Osteoblast (primary cell): ENCODE measurements at places on chromosomes 5 and 9. TPM values are rescaled to one million over a fixed set of nuclear protein-coding genes. Genes with fewer than 3 reads are reported as not detected.

Gene RASGEF1C
- total RNA-seq, result under 0.01 TPM in 1 of 2 replicates, not detected in the other

Gene FCN2
- total RNA-seq, result not detected in 2 replicates

Gene PCDHGA7
- 6.5 TPM in 2 replicates for total RNA-seq

Gene LYRM7
- total RNA-seq, result 4.7 and 5.3 TPM in 2 replicates

Gene LCN9
- total RNA-seq, result not detected in 2 replicates

Gene TAF11L4
- not detected in 2 replicates for total RNA-seq

GRCh38 chr5:58087905-58088304, 372.0 kb downstream of the PLK2 start:
- peaks cover 3% of the 10 kb centered on the region for H3K4me1 ChIP-seq
- DNase-seq, result no peak
- no peaks in the 10 kb centered on the region for H3K27me3 ChIP-seq
- no peak overlapping the region for H3K27ac ChIP-seq

GRCh38 chr5:114407783-114408182, 45.9 kb downstream of the KCNN2 start:
- no peaks in the 10 kb centered on the region for H3K27me3 ChIP-seq
- H3K4me1 ChIP-seq, result no peaks in the 10 kb centered on the region
- no peaks in the 10 kb centered on the region for H3K36me3 ChIP-seq
- no peak for DNase-seq
- H3K4me3 ChIP-seq, result no peak overlapping the region
- no peak overlapping the region for H3K27ac ChIP-seq

GRCh38 chr5:219460-219863, 1.3 kb downstream of the SDHA start:
- peaks cover 4% of the 10 kb centered on the region for H3K36me3 ChIP-seq
- H3K27me3 ChIP-seq, result no peaks in the 10 kb centered on the region
- H3K4me3 ChIP-seq, result peak overlapping the region; percentile 95
- peaks cover 28% of the 10 kb centered on the region for H3K4me1 ChIP-seq

GRCh38 chr5:31936683-31937082, 237.4 kb downstream of the GOLPH3 start:
- H3K27ac ChIP-seq, result no peak overlapping the region
- peaks cover 32% of the 10 kb centered on the region for H3K27me3 ChIP-seq
- no peaks in the 10 kb centered on the region for H3K36me3 ChIP-seq
- H3K4me1 ChIP-seq, result no peaks in the 10 kb centered on the region

GRCh38 chr9:16705111-16705604, 165.3 kb downstream of the BNC2 start:
- peaks cover 55% of the 10 kb centered on the region for H3K4me1 ChIP-seq
- H3K4me3 ChIP-seq, result peak overlapping the region; percentile 68
- peak; percentile 87 for DNase-seq
- H3K27ac ChIP-seq, result peak overlapping the region; percentile 96

DNA sequence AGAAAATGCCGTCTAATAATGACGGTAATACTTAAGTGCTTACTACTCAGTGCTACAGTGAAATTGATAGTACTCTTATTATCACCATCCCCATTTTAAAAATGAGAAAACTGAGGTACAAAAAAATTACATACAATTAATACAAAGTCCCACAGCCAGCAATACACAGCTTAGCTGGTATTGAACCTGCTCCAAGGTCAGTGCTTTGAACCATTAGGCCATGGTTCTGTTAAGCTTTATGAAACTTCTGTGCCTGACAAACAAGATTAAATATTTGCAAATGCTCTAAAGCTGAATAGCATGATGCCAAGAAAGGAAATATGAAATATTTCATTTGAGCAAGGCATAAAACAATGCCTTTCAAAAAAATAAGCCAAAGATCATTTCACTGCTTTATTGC, 357.2 kb downstream of the ARRDC3 start:
- no peaks in the 10 kb centered on the region for H3K4me1 ChIP-seq
- no peak overlapping the region for H3K27ac ChIP-seq
- no peaks in the 10 kb centered on the region for H3K27me3 ChIP-seq

GRCh38 chr5:118791926-118792734, 196.2 kb downstream of the DTWD2 start:
- no peaks in the 10 kb centered on the region for H3K36me3 ChIP-seq
- H3K27me3 ChIP-seq, result no peaks in the 10 kb centered on the region
- H3K27ac ChIP-seq, result no peak overlapping the region

DNA sequence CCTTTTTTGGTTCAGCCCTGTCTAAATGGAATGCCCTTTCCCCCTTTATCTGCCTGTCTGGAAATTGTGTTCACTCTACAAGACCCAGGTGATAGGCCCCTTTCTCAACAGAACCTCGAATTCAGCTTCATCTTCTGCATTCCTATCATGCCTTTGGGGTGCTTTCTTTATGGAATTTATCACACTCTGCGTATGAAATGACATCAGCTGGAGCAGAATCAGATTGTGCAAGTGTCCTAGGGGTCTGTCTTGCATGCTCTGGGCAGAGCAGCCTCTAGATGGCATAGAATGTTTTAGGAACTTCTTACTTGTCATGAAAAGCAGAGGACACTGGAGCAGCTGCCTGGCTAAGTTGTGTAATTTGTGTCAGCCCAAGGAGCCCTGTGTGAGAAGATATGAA, 84.9 kb downstream of the ISL1 start:
- no peak overlapping the region for H3K4me3 ChIP-seq
- H3K4me1 ChIP-seq, result no peaks in the 10 kb centered on the region

GRCh38 chr5:107149243-107150005, 521.3 kb downstream of the EFNA5 start:
- no peaks in the 10 kb centered on the region for H3K4me1 ChIP-seq
- H3K36me3 ChIP-seq, result no peaks in the 10 kb centered on the region
- H3K27ac ChIP-seq, result no peak overlapping the region
- no peaks in the 10 kb centered on the region for H3K27me3 ChIP-seq
- H3K4me3 ChIP-seq, result no peak overlapping the region

- H3K27ac ChIP-seq, result peak overlapping the region; percentile 4
- peaks cover 18% of the 10 kb centered on the region for H3K4me1 ChIP-seq
- no peak for DNase-seq
- no peaks in the 10 kb centered on the region for H3K36me3 ChIP-seq
- no peaks in the 10 kb centered on the region for H3K27me3 ChIP-seq
Measured at GRCh38 chr9:77454663-77455062, 193.5 kb downstream of the GNA14 start.

- H3K36me3 ChIP-seq, result no peaks in the 10 kb centered on the region
- H3K4me1 ChIP-seq, result no peaks in the 10 kb centered on the region
- H3K27ac ChIP-seq, result no peak overlapping the region
Measured at GRCh38 chr9:24881361-24881760, 335.7 kb upstream of the IZUMO3 start.

DNA sequence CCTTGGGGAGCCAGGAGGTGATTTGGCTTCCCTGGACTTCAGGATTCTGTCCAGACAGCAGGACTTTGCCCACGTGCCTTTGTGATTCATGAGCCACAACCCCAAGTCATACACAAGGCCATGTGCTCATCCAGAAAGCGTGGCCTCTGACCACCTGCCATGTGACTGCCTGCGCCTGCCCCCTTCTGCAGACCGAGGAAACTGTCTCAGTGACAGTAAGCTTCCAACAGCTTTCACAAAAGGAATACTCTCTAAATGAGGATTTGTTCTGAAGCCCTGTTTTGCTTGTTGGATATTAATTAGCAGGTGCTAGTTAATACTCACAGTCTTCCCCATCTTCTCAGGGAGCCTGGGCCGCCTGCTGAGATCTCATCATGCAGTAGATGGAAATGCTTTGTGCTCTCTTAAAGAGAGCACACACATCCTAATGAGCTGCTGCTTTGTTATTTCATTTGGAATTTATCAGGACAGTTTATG, 36.9 kb upstream of the ANGPTL2 start:
- peak; percentile 87 for DNase-seq
- no peak overlapping the region for H3K4me3 ChIP-seq
- H3K4me1 ChIP-seq, result peaks cover 33% of the 10 kb centered on the region
- no peaks in the 10 kb centered on the region for H3K36me3 ChIP-seq
- no peaks in the 10 kb centered on the region for H3K27me3 ChIP-seq

GRCh38 chr9:89021154-89021803, 30.0 kb downstream of the S1PR3 start:
- H3K27me3 ChIP-seq, result no peaks in the 10 kb centered on the region
- peak; percentile 81 for DNase-seq
- H3K4me1 ChIP-seq, result peaks cover 28% of the 10 kb centered on the region
- no peak overlapping the region for H3K4me3 ChIP-seq
- no peaks in the 10 kb centered on the region for H3K36me3 ChIP-seq
